ENCODE measurements at places on chromosomes 1 and 21.

DNA sequence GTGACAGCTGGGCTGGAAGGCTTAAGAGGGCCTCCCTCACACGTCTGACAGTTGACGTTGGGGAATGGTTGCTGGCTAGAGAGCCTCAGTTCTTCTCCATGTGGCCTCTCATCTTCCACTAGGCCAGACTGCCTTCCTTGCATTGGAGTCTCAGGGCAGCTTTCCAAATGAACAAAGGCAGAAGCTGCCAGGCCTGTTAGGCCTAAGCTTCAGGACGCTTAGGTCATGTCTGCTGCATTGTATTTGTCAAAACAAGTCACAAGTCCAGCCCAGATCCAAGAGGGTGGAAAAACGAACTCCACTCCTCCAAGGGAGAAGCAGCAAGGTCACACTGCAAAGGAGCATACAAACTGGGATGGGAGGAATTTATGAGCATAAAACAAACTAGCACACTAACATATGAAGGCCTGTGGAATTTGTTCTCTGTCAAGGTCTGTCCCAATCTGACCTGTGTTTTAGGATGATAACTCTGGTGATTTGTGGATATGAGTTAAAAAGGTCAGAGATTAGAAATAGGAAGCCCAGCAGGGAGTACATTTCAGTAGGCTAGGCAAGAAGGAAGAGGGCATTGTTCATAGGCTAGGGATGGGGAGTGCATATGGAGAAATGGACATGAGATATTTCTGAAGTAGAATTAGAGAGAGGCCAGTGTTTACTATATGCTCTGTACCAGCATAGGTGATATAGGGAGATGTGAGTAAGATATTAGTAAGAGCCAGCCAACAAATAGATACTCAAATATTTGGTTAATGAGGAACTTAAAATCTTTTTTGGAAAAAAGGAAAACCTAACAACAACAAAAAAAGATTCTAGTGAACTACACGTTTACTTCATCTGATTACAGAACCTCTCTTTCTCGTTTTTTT, 29.1 kb upstream of the CNN3 start:
- DNase-seq: peak; percentile 37

DNA sequence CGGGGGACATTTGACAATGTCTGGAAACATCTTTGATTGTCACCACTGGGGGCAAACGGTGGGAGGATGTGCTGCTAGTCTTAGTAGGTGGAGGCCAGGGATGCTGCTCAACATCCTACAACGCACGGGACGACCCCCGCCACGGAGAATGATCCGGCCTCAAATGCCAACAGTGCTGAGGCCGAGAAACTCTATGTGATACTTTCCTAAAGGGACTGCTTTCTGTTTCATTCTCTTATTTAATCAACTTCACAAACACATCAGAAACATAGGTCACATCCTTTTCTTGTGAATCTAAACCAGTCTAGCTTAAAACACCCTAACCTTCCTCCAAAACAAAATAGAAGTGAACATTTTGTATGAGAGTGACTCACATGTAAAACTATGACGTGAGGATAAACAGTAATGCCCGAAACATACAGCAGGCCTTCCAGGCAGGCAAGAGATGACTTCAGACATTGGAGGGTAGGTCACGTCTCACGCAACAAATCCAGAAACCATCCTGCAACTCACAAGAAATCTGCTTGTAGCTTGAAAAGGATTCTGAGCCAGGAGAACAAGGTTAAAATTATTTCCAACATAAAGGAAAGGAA, 37.2 kb upstream of the ETS2 start:
- DNase-seq: no peak

GRCh38 chr1:229058111-229058561, 212.8 kb upstream of the RAB4A start:
- DNase-seq: no peak

DNA sequence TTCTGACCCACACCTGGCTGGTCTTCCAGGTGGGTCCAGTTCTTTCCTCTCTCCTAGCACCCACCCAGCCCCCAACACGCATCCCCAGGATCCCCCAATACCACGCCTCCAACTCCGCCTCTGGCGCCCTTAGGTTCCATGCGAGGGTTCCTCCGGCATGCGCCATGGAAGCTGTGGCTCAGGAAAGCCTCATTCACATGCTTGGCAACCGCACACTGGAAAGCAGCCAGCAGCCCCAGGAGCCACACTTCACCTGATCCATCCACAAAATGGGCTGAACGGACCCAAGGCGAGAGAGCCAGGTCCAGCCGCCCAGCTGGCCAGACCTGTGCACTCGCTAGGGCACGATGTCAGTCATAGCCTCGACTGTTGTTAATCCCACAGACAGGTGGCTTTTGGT, 161.2 kb downstream of the PSMG1 start:
- no peak for DNase-seq

- no peak for DNase-seq
These were observed 83.4 kb downstream of the ADSS2 start for GRCh38 chr1:244368279-244368678.

DNA sequence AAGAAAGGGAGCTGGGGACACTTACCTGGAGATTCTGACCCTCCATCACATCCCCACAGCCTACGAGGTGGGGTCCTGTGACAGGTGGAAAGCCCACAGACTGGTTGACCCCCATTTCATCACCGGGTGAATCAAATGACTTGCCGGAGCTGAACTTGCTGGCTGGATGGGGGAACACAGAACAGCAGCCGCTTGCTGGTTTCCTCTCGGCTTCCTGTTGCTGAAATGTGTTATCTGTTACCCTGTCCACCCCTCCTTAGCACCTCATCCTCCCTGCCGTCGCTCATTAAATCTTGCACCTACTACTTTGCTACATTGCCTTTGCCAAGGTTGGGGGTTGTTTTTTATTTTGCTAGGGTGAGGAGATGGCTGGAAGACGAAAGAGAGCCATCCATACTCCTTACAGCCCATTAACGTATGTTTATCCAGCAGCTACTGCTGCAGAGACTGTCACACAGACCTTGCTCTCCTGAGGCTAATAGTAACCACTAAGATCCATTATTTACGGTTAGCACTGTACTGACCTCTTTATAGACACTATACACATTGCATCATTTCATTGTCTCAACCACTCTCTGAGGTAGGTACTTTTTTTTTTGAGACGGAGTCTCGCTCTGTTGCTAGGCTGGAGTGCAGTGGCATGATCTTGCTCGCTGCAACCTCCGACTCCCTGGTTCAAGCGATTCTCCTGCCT, 7.0 kb downstream of the PAFAH2 start:
- DNase-seq: no peak

DNA sequence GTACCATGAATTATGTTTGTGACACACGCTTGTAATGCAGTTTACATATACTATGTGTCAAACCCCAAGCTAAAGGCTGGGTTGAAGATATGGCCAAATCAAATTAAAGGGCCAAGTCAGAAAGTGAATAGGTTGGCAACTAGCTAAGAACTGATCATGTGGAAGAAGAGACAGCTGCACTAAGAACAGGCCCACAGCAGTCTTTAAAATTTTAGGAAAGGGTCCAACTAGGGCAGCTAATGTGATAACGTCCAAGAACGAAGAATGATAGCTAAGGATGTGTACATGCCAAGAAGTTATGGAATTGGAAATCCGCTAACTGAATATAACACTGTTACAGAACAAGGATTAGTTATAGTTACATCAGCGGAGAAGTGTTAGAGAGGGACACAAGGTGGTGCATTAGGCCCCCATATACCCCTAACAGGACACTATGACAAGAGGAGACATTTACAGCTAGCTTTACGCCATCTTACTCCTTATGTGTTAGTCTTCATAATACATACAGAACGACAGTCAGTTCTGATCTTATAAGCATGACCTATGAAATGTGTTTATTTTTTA, 6.5 kb upstream of the RNF2 start:
- DNase-seq: no peak

- no peak for DNase-seq
These were observed 35.0 kb upstream of the VWA5B1 start for GRCh38 chr1:20255666-20256065.

- DNase-seq: no peak
These were observed 717 bp downstream of the UBIAD1 start for GRCh38 chr1:11273595-11274234.
